Stimulated activated CD8-positive, alpha-beta memory T cell treated with anti-CD3 and anti-CD28 coated beads, Interleukin-7, amount 100 ng/mL, for 1 hour (primary cell): ENCODE measurements at places on chromosomes 2 and 18.

- DNase-seq: no peak
Measured at GRCh38 chr18:10226971-10227370, 227.5 kb upstream of the APCDD1 start.

DNA sequence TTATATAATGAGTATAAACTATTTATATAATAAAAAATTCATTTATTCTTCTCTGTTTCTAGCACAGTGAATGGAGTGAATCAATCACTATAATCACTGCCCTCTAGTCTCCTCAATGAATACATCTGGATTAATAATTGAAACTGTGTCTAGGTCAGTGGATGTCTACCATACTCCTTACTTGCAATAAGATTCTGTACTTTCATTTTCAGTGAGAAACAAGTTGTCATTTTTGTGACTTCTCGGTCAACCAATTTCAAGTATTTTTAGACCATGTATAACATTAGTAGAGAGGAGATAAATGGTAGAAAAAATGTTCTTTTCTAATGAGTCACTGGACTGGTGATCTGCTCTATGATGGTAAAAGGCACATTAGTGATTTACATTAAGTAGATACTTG is 799.6 kb upstream of the CHAC2 start:
- no peak for DNase-seq

- DNase-seq: no peak
Measured at GRCh38 chr2:218008060-218009040, 5.6 kb upstream of the TNS1 start.

GRCh38 chr18:63701952-63702351 is 808 bp upstream of the SERPINB11 start:
- no peak for DNase-seq

GRCh38 chr18:11761553-11761952 is 72.5 kb downstream of the GNAL start:
- DNase-seq: no peak
